ENCODE measurements at places on chromosomes 3 and 15.

- no peak for DNase-seq
Measured at GRCh38 chr3:102163039-102163817, 271.6 kb upstream of the ZPLD1 start.

GRCh38 chr3:194137506-194138474 is 1.8 kb downstream of the HES1 start:
- DNase-seq, result peak; percentile 53

DNA sequence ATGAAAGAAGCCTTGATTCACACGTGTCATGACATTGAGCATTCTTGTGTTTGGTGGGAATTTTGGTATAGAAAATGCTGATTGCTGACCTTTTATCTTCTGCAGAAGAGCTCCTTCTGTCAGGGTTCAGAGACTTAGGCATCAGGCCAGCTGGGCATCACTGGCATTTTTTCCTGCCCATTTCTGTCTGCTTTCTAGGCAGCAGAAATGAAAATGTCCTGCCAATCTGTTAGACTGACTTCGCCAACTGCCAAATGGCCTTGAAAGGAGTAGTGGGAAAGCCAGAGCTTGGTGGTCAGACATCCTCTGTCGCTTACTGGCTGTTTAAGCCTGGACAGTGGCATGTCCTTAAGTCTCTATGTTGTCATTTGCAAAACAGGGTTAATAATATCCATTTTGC is 57.4 kb downstream of the EEFSEC start:
- DNase-seq, result no peak

DNA sequence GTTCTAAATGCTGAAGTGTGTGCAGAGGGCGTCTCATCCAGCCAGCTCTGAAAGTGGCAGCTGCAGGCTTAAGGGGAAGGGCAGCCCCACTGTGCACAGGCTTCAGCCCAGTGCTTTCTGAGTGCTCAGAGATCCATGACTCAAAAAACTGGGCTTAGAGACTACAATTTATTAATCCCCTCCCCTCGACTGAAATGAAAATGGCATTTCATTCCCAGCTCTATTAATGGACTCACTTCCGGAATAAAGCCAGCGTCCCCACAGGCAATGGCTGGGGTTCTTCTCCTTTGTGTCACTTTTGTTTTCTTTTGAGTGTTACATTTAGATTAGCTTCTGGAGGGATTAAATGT is 55.5 kb upstream of the PLXNA1 start:
- DNase-seq, result no peak

DNA sequence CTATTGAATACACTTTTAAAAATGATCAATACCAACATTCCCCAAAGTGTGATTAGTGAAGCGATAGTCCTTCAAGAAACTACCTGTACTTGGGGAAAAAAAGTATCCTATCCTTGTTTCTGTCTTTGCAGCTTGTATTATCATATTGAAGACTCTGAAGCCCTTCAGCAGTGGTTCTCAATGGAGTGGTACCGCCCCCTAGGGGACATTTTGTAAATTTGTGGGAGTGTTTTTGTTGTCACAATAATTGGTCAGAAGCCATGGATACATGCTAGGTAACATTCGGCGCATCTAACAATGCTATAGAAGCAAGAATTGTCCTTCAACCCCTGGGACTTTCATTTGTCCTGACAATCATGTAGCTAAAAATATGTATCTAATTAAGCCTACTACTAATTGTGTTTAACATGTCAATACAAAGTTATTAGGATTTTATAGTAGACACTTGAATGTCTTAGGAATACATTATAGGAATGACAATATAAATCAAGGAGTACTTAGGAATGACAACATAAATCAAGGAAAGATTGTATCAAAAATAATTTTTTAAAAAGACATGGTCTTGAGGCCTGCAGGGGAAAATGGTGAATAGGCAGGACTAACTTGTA is 53.7 kb downstream of the NMD3 start:
- DNase-seq, result no peak

- no peak for DNase-seq
Measured at GRCh38 chr3:148737104-148737530, 39.4 kb downstream of the AGTR1 start.

DNA sequence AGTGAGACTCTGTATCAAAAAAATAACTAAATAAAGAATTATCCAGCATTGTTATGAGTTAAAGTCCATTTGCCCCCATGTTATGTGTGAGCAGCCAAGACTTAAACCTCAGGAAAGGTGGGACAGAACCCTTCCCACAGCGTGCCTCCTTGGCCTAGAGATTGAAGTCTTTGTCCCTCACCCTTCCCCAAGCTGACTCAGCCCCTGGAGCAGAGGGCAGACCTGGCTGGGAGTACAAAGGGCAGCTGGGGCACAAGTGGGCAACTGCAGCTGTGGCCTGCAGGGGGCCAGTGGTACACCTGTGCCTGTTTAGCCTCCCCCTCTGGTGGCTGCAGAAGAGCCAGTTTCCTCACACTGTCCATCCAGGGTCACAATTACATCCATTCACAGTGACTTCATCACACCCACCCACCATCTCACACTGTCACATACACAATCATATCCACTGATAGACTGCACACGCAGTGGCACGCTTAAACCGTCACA is 940 bp upstream of the ACY1 start:
- DNase-seq, result peak; percentile 20

- DNase-seq, result no peak
Measured at GRCh38 chr3:107414325-107414964, 37.2 kb downstream of the CCDC54 start.

DNA sequence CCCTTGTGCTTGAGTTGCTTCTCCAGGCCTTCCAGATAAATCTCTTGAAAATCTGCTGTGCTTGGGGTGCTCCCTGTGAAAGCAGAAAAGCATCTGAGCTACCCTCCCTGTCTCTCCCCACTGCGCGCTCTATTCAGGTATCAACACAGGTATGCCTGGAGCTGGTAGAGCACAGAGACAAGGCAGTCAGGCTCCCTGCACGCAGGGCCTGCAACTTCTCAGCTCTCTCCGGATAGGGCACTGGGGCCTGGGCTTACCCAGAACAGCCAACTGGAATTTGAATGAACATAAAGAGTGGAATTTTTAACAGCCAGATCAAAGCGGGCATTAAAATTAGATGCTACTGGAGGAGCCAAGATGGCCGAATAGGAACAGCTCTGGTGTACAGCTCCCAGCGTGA is 183.6 kb downstream of the XXYLT1 start:
- no peak for DNase-seq

GRCh38 chr3:72487078-72487765 is 361.0 kb downstream of the SHQ1 start:
- DNase-seq, result no peak

DNA sequence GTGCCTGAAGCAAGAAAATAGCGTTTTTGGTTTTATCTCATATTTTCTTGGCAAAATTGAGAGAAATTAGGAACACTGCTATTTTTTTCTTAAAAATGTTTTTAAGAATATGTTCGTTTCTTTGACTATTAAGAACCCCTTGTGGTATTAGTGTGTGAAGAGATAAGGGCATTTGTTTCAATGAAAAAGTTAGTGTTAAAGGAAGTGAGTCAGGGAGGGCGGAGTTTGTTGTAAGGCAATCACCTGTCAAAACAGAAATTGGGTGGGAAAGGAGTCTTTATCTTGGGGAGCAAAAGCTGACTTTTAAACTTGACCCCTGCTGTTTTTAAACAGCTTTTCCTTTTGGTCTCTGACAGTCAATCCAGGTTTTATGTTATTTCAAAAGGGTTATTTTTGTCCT is 4.2 kb downstream of the RAP2B start:
- DNase-seq, result no peak

DNA sequence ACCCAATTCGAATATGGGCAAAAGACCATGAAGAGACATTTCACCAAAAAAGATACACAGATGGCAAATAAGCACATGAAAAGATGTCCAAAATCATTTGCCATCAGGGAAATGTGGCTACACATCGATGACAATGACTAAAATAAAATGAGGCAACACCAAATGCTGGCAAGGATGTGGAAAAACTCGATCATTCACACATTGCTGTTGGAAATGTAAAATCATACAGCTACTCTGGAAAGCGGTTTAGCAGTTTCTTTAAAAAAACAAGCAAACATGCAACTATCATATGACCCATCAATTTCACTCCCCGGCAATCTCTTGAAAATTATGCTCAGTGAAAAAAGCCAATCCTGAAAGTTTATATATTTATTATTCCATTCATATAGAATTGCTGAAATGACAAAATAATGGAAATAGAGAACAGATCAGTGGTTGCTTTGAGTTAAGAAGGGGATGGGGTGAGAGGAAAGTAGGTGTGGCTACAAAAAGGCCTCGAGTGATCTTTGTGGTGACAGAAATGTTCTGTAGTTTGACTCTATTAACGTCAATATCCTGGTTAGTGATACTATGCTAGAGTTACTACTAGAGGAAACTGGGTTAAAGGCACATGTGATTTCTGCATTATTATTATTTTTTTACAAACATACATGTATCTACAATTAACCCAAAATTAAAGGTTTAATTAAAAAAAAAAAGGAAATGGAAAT is 45.0 kb downstream of the DLG1 start:
- DNase-seq, result no peak

DNA sequence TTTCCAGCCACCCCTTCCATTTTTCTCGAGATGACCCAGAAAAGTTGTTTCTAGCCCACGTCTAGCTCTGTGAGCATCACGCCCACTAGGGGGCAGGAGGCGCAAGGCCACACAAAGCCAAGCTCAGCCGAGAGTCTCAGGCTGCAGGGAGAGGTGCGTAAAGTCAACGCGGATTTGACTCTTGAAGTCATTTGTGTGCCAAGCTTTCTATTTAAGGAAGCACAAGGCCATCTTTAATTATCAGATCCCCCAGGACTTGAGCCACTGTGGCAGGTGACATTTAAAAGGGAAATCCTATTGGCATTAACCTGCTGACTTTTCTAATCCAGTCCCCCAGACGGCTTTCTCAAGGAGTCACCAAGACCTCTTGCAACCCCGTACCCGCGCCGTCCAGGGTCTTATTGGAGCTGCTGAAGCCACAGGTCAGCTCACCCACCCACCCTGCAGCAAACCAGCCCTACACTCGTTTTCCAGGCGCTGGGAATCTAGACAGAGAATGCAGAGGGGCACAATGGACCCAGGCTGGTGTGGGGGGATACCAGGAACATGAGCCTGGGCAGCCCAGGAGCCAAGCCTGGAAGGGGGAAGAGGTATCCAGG is 62.1 kb downstream of the CAPN7 start:
- peak; percentile 43 for DNase-seq

GRCh38 chr15:61200626-61201025 is 28.5 kb downstream of the RORA start:
- no peak for DNase-seq

DNA sequence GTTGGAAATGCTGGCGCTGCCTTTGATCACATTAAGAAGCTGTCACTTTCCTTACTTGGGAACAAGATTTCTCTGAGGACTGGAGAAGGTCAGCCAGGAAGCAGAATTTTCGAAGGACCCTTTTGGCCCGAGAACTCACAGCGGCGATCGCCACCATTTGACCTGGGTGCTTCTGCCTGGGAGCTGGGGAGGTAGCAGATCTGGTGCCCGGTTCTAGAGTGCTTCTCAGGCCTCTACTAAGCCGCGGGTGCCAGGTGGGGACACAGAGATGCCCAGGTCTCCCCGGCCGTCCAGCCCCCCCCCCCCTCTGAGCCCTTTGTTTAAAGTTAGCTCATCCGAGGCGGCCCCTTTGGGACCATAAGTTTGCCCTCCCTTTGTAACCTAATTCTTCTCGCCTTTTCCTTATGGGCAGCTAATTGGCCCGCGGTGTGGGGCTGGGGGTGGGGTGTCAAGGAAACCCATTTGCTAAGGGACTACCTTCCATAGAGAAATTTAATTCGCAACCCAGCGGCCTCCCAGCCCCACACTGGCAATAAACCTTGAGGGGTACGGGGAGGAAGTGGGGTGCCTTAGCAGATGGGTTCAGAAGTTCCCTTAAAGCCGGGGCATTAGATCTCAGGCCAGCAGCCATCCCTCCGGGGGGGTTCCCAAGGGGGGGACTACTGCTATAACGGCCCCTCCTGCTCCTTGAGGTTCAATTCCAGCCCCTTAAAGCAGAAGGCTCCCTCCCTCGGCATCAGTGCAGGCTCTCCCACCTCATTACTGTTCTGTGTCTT is 1.9 kb downstream of the GATA2 start:
- no peak for DNase-seq

- no peak for DNase-seq
Measured at GRCh38 chr3:99927671-99928457, 110.2 kb downstream of the CMSS1 start.

- no peak for DNase-seq
Measured at GRCh38 chr3:197350446-197350845, 52.0 kb upstream of the DLG1 start.

DNA sequence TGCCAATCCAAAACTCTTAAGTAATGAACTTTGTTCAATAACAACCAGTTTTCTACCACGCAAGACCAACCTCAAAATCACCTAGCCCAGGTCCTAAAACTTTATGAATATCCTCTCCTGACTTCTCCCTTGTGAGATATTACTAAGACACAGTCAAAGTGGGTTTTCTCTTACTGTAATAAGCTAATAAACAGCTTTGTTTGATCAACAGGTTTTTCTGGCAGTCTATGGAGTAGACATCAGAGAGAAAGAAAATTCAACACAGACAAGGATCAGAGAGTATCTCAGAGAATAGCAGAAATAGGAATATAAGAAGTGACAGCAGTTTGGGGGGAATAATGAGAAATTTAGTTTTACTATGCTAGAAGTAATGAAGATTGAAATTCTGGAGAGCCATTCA is 79.6 kb downstream of the NR2E3 start:
- no peak for DNase-seq

DNA sequence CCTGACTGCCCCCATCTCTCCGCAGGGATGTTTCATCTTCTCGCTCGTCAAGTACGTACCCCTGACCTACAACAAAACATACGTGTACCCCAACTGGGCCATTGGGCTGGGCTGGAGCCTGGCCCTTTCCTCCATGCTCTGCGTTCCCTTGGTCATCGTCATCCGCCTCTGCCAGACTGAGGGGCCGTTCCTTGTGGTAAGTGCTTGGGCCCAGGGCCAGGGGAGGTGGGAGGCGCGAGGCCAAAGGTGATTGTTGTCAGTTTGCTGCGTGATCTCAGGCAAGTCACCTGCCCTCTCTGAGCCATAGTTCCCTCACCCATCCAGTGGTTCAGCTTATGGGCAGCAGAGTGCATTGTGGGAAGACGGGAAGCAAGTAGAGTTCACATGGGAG is 58.5 kb downstream of the GRIP2 start:
- no peak for DNase-seq

GRCh38 chr15:101520395-101520794 is 30.9 kb upstream of the PCSK6 start:
- DNase-seq, result no peak

DNA sequence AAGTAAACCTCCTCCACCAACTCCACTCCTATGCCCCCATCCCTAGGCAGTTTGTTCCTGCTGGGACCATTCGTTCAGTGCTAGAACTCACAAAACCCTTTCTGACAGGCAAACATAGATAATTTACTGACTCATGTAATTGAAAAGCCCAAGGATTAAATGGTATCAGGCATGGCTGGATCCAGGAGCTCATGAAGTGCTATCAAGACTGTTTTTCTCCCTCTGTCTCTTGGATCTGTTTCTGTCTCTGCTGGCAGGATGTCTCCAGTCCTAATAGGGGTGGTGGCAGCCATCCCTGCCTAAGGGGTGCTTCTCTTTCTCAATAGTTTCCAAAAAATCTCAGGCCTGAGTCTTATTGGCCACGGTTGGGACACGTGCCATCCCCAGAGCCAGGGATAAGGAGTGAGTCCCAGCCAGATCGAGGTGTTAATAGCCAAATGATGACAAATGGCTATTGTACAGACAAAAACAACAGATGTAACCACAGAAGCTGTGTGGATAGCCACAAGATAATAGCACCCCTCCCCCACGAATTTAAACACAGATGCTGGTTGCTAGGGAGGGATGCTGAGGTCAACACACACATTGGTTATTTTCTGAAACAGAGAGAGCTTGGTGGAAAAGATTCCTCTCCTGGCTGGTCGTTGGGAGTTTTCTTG is 168.6 kb downstream of the SHQ1 start:
- no peak for DNase-seq

Data from NCI-H1930 (cell line).